Stimulated activated CD4-positive, alpha-beta T cell treated with anti-CD3 and anti-CD28 coated beads, Interleukin-12 subunit alpha, Interleukin-12 subunit beta, amount 100 ng/mL, for 4 hours (primary cell): ENCODE measurements at places on chromosomes 2 and 18.

DNA sequence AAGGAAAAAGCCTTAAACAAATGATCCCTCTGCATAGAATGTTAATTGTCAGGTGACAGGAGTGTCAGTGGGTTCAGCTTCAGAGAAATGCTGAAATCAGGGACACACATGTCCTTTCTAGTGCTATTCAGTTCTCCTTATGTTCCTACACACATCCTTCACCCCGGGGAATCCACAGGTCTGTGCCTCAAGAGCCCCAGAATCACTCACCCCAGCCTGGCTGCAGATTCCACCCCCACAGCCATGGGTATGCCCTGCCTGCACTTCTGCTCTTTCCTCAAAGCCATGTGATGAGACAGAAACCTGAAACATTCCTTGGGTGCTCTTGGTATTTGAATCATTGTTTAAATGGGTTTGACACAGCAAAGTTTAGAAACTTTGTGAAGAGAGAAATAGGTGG, 27.4 kb upstream of the FZD7 start:
- DNase-seq = no peak

DNA sequence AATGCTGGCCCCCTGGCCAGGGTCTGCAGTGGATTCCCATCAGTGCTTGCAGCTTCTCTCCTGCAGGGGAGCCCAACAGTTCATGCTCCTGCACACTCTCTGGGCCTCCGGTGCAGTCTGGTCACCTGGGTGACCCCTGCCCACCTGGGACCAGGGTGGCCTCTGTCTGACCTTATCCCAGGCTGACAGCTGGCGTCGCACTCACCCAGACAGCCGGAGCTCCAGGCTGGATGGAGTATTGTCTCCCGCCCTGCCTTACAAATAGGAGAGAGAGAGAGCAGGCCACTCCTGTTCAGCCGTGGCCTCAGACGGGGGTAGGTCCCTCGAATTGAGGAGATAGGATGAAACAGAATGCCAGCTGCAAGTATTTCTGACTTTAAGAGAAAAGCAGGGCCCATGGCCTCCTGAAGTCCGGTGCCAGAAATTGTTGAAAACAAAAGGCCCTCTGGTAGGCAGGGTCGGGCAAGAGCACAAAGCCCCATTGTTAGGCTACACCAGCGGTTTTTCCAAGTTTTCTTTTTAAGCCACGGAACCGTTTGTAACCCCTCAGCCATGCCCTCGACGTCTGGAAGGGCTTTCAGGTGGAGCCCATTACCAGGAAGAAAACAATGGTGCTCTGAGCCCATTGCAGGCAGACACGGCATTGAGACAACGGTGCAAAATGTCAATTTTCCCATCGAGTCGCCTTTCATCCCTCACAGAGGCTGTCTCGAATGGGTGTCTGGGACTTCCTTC, 258.4 kb downstream of the BCL11A start:
- DNase-seq = no peak

DNA sequence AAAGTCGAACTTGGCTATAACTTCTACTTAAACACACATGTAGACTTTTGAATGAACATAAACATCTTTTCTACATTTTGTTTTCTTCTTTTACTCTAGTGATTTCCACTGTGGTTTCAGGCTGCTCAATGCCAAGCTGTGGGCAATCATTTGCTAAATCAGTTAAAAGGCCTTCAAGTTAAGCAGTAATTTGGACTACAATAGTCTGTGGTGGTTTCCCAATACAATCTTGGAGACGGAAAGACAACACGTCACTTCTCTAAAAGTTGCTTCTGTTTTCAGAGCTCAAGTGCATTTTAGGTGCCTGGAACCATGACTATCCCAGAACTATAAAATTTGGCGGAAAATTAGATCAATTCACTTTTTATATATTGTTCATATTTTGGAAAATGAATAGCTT, 69.4 kb downstream of the TXNL1 start:
- no peak for DNase-seq

GRCh38 chr2:224222974-224223373, 178.9 kb downstream of the FAM124B start:
- no peak for DNase-seq

DNA sequence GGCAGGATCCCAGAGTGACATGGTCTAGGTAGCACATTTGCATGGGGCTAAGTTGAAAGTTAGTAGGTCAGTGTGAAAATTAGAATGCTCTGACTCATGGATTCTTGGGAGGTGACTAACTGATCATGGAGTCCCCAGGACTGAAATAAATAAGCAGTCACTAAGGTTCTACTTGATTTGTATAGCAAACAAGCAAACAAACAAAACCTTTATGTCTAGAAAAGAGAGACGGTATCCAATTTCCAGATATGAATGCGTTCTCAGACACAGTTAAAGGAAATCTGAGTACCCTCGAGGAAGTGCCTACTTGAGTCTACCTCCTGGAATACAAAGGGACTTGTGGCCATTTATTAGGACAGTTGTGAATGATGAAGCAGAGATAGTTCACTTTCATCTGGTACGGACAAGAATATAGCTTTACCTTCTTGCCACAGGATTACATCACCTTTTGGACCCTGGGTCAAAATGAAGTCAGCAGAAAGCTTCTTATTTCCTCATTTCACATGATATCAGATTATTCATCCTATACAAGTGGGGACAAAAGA, 54.3 kb upstream of the AGPS start:
- no peak for DNase-seq

- DNase-seq = no peak
Measured at GRCh38 chr2:5869936-5870335, 177.8 kb downstream of the SOX11 start.

DNA sequence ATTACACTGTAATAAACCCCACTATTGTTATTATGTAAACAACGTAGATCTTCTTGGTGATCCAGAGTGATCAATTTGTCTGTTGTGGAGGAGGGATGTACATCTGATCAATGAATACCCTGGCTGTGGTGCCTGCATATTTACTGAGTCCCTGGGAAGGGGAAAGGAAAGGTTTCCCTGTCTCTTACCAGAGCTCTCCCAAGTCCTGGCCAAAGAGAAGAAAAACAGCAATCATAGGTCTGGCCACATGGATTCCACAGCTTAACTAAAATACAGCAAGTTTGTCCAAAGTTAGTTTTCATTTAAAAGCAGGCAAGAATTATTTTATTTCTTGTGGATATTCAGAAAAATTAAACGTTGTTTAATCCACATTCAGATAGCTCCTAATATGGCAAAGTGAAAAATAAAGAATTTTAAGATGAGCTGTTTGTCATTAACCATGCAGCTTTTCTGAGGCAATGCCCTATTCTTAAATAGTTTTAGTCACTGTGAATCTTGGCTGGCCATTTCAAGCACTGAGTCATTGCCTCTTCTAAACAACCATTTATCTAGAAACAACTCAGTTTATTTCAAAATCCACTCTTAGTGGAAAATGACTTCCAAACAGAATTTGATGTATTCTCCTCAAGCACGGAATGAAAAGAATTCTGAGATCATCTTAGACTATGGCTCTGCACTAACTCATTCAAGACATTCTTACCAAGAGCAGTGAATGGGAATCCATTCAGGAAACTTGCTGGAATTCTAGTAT, 1004.4 kb upstream of the CDH2 start:
- DNase-seq = no peak

- DNase-seq = no peak
Measured at GRCh38 chr2:205235434-205235833, 446.9 kb upstream of the NRP2 start.

DNA sequence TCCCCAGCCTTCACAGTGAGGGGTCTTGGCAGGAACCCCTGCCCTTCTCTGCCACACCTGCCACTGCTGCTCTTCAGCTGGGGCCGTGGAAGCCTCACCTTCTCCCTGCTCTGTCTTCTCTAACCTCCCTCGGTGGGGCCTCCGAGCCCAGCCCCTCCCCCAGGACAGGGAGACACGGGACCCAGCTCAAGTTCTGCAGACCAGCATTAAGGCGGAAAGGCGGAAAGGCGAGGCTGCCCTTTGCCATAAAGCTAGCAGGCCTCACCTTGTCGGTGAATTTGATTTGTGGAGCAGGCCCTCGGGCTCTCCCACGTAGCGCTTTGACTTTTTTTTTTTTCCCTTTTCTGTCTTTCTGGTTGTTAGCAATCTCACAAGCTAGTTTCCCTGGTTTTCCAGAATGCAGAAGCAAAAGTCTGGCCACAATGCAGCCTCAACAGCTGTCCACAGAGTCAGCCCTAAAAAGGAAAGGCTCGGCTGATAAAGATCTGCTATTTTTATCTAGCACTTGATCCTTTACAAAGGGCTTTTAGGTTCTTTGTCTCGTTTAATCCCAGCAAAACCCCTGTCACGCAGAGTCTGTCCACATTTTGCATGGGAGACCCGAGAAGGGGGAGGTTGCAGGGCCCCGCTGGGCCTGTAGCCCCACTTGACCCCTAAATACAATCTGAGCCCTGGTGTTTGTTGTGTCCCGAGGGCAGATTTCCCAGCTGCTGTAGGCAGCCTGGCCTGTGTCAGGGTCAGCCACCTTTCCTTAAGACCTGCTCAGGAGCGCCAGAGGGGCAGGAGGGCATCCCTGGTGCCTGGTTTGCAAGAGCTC, 6.0 kb downstream of the ITM2C start:
- DNase-seq = no peak

- DNase-seq = no peak
Measured at GRCh38 chr2:240196716-240197461, 56.4 kb upstream of the OTOS start.

GRCh38 chr18:24914171-24914525, 437.8 kb downstream of the ZNF521 start:
- no peak for DNase-seq

DNA sequence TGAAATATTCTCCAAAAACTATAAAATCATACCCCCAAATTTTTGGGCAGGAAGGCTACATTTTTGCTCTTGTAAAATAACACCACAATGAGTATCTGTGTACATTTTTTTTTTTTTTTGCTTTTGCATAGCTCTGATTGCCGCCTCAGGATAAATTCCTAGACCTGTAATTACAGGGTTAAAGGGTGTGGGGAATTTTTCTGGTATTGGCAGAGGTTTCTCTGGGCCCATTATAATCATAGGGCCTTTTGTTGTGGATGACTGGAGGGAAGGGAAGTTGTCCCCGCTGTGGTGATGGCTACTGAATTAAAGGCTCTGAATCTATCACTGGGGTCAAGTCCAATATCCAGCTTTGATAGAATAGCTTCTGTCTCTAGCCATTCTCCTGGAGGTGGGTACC, 26.6 kb downstream of the CCDC195 start:
- DNase-seq = no peak

- no peak for DNase-seq
Measured at GRCh38 chr2:202060218-202060617, 12.8 kb upstream of the KIAA2012 start.

DNA sequence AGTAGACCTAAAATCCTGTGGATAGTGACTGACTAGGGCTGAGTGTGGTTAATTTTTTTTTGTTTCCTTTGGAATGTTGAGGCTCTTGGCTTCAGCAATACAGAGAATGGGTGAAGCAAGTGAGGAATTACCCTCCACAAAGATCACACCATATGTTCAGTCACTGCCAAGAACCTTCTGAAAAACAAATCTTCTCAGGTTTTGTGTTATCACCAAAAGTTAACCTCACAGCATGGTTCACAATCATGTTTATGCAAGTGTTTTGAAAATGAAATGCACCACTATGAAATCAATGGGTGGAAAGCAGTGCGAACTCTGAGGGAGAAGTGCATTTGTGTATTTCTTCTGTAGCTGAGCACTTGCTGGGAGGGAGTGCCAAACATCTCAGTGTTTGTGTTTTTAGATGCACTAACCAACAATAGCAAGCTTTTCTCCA, 44.4 kb downstream of the SPATS2L start:
- DNase-seq = no peak

GRCh38 chr2:212495046-212495445, 43.6 kb downstream of the ERBB4 start:
- no peak for DNase-seq

DNA sequence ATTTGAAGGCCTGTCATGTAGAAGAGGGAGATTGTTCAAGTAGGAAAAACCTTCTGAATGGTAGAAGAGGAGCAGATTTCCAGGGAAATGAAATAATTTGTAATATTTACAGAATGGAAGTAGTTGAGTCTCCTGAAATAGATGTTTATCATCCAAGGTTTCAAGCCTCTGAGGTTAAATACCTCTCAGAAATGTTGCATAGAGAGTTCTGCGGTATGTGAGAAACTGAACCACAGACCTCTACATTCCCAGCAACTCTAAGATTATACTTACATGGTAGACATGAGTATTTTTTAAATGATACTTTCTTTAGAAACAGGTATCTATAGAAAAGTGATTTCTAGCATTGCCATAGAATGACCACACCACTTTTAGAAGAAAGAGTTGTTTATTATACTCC, 379.8 kb upstream of the FANCL start:
- DNase-seq = no peak

DNA sequence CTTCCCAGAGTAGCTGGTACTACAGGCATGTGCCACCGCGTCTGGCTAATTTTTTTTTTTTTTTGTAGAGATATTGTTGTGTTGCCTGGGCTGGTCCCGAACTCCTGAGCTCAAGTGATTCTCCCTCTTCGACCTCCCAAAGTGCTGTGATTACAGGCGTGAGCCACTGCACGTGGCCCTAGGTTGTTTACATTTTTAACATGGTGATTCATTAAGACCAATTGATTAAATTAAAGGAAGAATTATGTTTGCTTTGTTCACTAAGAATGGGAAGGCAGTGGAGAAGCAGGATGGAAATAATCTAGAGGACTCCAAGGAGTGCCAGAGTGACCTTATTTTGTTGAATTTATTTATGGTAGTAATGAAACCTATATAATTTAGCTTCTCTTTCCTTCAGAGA, 7.5 kb downstream of the LCLAT1 start:
- no peak for DNase-seq

- no peak for DNase-seq
Measured at GRCh38 chr2:60098996-60099395, 454.5 kb downstream of the BCL11A start.

DNA sequence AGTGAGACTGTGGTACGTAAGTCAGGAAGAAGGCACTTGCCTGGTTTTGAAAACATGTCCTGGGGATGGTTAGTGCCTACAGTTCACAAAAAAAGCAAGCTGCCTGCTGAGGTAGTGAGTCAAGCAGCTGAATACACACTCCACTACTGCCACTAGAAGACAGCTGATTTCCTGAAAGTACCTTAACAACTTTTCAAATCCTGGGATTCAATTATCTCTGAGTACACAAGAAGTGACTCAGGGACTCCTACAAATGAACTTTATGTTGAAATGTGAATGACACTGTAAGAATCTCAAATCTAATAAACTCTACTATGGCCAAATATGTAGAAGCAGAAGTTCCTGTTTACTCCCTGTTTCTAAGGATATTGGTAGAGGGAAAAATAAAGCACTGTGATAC, 58.0 kb upstream of the ARL5A start:
- DNase-seq = no peak

GRCh38 chr18:63316612-63317555, 2.7 kb downstream of the BCL2 start:
- no peak for DNase-seq

DNA sequence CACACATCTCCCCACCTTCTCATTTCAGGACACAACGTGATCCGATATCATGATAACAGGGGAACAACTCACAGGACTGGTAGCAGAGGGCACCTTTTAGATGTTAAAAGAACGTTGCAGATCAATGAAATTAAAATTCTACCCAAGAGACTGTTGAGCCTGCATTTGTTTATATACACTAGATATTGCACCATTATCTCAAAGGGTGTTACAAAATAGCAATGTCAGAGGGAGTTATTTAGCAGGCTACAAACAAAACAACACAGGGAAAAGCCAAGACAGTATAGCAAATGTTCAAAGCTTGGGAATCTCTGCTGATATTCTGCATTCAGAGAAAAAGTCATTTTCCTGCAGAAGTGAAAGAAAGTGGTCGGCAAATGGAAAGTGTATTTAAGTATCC, 139.5 kb downstream of the MYO5B start:
- no peak for DNase-seq
